Foreskin keratinocyte (primary cell): ENCODE measurements at places on chromosomes 16 and 17.

- DNase-seq, result no peak
These were observed 163.4 kb downstream of the SEC14L1 start for GRCh38 chr17:77304051-77304745.

DNA sequence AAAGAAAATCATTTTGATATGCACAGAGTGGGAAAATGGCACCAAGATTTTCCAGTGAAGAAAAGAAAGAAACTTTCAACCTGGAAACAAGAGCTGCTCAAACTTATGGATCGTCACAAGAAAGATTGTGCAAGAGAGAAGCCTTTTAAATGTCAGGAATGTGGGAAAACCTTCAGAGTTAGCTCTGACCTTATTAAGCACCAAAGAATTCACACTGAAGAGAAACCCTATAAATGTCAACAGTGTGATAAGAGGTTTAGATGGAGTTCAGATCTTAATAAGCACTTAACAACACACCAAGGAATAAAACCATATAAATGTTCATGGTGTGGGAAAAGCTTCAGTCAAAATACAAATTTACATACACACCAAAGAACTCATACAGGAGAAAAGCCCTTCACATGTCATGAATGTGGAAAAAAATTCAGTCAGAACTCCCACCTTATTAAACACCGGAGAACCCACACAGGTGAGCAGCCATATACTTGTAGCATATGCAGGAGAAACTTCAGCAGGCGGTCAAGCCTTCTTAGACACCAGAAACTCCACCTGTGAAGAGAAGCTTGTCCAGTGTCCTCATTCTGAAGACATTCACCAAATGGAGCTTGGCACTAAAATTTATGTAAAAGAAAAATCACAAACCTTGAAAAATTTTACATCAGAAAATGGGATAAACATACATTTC lies 12.2 kb downstream of the ZNF75A start:
- no peak for DNase-seq

GRCh38 chr16:11976850-11977375 lies 379 bp downstream of the SNX29 start:
- DNase-seq, result no peak

GRCh38 chr16:78866521-78866920 lies 734.0 kb downstream of the MAF start:
- DNase-seq, result no peak

- no peak for DNase-seq
These were observed 217.8 kb downstream of the CDRT15L2 start for GRCh38 chr17:20797292-20797691.

- DNase-seq, result no peak
These were observed 151.3 kb upstream of the ZFHX3 start for GRCh38 chr16:73199214-73199613.

DNA sequence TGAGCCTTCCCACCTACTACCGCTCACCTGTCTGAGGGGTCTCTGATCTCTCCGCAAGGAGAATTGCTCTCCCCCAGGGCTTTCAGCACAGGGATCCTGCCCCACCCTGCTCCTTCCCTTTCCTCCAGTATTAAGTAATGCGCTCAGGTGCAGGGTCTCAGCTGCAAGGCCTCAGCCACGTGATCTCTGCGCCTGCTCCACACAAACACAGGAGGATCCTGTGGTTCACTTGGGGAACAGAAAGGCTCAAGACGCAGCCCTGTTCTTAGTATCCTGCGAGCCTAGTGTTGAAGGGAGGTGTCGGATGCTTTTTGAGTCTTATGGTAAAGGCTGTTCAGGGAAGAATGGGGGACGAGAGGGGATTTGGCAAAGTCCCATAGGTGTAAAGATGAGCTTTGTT lies 41.6 kb upstream of the GCSH start:
- no peak for DNase-seq

DNA sequence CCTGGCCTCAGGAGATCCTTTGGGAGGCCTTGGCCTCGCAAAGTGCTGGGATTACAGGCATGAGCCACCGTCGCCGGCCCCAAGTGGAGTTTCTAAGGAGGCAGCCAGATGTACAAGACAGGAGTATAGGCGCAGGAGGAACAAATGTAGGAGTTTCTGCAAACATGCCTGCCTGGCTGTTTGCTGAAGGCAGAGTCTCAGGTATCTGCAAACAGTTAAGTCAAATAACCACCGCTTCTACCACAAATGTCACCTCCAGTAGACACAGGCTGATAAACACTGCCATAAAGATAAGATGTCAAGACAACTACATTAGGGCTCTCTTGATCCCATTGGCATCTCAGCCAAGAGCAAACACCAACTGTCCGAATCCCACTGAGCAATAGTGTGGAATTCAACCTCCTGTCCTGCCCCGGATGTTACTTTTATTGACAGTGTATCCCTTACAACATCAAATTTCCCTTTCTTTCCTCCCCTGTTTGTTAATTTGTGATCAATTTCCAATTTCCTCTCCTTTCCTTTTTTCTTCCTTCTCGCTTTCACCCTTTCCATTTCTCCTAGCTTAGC lies 5.6 kb upstream of the COG1 start:
- no peak for DNase-seq

DNA sequence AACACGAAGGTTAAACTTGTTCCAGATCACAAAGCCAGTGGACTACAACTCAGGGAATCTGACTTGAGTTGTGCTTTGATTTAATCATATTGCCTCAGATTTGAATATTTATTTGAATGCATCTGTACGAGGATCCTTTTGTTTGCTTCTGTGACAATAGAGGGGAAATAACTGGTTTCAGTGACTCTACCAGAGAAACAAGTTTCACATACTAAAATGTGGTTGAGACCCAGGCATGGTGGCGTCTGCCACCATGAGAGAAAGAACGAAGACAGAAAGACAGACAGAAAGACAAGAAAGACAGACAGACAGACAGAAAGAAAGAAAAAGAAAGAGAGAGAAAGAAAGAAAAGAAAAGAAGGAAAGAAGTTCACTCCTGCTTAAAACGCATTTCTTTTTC lies 24.0 kb downstream of the YWHAE start:
- no peak for DNase-seq

- DNase-seq, result no peak
These were observed 65.3 kb downstream of the RBFOX1 start for GRCh38 chr16:7397901-7398300.

DNA sequence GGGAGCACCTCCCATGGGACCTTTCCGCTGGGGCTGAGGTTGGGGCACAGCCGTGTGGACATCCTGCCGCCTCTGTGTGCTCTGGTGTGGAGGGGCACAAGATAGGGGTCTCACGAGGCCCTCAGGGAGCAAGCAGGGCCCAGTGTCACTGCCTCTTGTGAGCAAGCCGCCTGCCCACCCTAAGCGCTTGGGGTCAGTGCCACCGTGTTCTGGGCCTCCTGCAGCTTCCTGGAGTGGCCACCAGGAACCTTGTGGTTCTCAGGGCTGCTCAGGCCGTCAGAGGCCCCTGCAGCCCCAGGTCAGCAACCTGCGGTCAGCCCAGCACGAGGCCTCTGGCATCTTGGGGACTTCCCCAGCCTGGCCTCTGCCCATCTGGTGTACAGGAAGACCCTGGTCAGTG lies 13.6 kb upstream of the CAPN15 start:
- no peak for DNase-seq

GRCh38 chr16:57464523-57464922 lies 2.0 kb downstream of the POLR2C start:
- no peak for DNase-seq

DNA sequence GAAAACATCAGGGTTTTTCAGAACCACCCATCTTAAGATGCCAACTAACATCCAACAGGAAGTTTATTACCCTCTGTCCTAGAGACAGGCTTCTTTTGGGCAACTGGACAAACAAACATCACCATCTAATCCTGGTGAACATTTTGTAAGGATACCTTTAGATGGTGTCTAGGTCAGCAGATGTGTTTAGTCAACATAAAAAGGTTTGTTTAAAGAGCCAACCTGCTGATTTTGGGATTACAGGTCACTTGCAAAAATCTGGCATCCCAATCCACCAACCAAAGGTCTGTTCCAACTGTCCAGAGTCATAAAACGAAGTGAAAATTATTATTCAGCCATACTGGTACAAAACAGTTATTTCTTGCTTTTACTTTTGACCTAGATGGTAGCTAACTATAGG lies 145.2 kb upstream of the C17orf78 start:
- DNase-seq, result no peak

GRCh38 chr17:81621494-81622130 lies 15.3 kb downstream of the NPLOC4 start:
- DNase-seq, result no peak

GRCh38 chr17:9322326-9322725 lies 253.3 kb downstream of the STX8 start:
- DNase-seq, result no peak

- DNase-seq, result peak; percentile 52
These were observed 120.4 kb downstream of the IRX3 start for GRCh38 chr16:54165912-54166865.

DNA sequence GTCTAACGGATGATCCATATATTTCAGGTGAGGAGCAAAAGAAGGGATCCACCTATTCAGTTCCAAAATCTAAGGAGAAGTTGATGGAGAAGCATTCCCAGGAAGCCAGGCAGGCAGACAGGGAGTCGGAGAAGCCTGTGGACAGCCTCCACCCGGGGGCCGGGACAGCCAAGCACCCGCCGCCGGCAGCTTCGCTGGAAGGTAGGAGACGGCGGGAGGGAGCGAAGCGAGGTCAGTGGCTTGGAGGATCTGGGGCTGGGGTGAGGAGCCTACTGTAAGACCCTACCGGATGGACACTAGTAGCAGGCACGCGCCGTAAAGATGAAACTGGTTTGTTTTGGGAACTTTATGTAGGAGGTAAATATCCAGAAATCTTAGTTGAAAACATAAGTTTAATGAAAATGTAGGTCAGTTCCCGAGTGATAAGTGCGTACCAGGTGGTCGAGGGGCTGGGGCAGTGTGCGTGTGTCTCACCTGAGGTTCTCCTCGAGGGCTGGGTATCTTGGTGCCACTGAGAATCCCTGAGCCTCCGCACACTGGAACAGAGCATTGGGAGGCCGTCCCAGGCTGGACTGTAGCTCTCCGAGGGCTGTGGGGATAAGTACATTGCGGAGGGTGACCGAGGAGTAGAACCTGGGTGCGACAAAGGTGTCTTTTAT lies 714 bp downstream of the SPATA33 start:
- DNase-seq, result peak; percentile 50

DNA sequence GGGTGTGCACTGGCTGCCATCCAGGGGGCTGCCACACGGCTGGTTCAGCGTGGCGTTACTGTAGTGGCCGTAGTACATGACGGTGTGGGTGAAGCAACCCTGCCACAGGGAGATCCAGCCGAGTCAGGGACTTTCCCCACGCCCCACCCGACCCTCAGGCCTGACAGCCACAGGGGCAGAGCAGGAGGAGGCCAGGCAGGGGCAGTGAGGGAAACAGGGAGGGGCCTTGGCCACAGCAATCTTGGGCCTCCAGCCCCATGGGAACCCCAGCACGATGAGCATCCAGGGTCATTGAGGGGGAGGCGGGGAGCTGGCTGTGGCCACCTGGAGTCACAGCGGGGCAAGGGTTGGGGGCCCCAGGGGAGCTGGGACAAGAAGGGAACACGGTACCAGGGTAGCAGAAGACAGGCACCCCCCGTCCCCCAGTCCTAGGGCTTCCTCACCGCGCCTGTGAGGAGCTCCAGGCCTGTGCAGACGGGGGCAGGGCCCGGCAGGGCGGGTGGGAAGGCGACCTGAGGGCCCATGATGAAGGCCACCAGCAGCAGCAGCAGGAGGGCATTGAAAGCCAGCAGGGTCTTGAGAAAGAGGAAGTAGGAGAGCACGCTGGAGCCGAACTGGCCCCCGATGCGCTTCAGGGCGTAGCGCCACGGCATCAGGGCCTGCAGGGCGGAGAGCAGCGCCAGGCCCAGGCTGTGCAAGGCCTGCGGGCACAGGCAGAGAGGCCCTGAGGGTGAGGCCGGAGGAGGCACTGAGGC lies 4.3 kb downstream of the TMC6 start:
- no peak for DNase-seq

- no peak for DNase-seq
These were observed 192.6 kb upstream of the RPL38 start for GRCh38 chr17:74010903-74011302.

GRCh38 chr16:57704011-57704904 lies 9.7 kb downstream of the DRC7 start:
- DNase-seq, result no peak

- DNase-seq, result peak; percentile 26
These were observed 69.4 kb upstream of the NKD1 start for GRCh38 chr16:50478773-50479149.

- DNase-seq, result no peak
These were observed 101.8 kb downstream of the ABCA8 start for GRCh38 chr17:68853439-68853838.

DNA sequence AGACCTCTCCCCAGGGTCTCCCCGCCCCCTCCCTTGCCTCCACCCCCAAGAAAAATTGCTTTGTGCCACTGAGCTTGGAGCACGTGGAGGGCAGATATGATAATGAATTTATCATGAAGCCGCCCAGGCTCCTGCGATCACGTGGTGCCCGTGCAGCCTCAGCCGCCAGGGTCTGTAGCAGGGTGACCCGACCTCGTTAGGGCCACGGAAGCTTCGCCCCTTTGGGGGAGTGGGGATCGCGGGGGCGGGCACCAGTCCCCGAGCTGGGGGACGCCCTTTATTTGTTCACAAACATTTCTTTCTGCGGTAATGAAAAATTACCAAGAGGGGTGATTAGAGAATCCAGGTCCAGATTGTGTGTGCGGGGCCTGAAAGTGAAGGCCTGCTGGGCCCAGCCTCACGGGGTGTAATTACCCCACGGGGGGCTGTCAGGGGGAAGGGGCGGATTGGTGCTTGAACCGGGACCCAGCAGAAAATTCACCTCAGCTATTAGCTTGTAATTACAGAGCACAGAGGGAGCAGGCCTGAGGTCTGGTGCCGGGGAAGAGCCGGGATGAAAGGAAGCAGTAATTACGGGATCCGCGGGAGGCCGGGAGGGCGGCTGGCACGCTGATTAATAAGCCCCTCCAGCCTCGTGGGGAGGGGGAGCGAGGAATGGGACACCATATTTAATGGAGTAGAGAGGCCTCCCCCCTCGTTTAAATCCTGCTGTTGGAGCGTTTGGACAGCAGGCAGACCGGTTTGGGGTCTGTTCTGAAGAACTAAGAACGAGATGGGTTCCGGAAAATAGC lies 13.3 kb downstream of the GSE1 start:
- no peak for DNase-seq

- DNase-seq, result peak; percentile 57
These were observed 43.7 kb upstream of the GOSR1 start for GRCh38 chr17:30433514-30433913.

DNA sequence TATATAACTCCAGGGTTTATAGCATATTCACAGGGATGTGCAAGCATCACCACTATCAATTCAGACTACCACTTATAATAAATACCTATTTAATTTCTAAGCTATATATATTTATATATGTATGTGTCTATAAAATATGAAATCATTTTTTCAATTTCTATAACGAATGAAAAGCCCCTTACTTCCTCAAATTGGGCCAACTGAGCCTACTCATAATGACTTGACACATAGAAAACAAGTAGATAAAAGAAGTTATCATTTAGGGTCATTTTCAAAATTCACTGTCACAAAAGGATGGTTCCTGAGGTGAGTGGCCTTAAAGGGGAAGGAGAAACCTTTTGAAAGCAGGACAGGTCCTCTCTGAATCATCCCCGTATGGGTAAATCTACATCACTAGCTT lies 114.1 kb downstream of the ADCY9 start:
- DNase-seq, result no peak

- DNase-seq, result peak; percentile 72
These were observed 160.0 kb downstream of the CBLN1 start for GRCh38 chr16:49121636-49122035.

- no peak for DNase-seq
These were observed 19.5 kb downstream of the IST1 start for GRCh38 chr16:71914802-71915201.
